ENCODE measurements at places on chromosomes 2 and 18.

DNA sequence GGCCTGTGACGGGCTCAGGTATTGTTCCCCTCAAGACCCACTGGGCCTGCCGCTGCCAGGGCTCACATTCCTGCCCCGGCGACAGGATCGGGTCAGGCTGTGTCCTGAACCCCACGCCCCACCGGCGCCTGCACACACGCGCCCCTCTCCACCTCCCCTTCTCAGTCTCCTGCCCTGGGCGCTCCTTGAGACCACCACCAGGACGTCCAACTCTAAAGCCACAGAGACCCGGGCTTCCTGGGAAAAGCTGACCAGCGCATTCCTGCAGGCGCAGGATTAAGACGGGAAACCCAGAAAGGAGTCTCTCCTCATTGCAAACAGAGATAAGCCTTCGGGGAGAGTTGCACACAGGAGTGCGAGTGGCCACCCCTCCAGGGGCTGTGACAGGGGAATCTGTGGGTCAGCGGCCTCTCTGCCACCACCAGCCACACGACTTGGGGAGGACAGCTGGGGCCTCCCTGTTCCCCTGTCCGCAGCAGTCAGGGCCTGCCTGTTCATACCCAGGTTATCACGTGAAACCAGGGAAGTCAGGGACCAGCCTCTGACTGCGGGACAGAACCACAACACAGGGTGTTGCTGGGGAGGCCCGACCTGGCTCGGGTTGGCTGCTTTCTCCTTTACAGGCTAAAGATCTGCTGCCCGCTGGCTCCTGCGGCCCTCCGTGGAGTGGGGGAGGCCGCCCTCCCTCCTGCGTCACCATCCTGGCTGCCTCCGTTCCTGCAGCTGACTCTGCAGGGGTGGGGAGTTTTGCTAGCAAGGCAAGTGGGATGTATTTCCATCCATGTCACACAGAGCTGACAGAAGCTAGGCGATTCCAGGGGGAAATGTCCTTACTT, 88.8 kb downstream of the ZCCHC2 start:
- DNase-seq, result no peak

DNA sequence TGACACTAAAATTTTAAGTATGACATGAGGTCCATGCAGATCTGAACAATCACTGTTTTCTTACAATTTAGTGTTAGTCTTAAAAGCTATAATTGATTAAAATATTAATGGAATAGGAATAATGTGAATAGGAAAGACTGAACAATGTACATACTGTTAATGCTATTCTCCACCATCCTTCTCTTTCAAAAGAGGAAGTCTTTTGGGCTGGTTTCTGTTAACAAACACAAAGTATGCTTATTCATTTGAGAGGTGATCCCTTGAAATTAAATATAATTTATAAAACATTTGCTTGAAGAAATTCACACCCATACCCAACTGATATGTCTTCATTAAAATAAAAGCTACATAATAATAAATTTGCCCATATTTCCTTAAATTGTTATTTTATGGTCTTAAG, 2.3 kb downstream of the STPG4 start:
- no peak for DNase-seq

DNA sequence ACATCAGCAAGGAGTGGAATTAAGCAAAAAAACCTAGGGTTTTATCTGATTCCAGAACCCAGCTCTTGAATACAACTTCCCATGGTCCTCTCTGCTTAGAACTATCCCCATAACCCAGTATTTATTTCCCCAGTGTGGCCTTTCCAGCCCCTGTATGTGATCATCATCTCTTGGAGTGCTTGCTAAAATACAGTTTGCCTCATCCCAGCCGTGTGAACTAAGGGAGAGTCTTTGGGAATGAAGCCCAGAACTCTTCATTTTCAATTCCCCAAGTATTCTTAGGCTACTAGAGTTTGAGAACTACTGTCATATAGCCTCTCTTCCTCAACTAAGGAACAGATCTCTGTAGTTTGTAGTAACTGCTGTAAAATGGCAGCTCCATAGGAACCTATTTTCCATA, 173.1 kb downstream of the LCLAT1 start:
- DNase-seq, result no peak

DNA sequence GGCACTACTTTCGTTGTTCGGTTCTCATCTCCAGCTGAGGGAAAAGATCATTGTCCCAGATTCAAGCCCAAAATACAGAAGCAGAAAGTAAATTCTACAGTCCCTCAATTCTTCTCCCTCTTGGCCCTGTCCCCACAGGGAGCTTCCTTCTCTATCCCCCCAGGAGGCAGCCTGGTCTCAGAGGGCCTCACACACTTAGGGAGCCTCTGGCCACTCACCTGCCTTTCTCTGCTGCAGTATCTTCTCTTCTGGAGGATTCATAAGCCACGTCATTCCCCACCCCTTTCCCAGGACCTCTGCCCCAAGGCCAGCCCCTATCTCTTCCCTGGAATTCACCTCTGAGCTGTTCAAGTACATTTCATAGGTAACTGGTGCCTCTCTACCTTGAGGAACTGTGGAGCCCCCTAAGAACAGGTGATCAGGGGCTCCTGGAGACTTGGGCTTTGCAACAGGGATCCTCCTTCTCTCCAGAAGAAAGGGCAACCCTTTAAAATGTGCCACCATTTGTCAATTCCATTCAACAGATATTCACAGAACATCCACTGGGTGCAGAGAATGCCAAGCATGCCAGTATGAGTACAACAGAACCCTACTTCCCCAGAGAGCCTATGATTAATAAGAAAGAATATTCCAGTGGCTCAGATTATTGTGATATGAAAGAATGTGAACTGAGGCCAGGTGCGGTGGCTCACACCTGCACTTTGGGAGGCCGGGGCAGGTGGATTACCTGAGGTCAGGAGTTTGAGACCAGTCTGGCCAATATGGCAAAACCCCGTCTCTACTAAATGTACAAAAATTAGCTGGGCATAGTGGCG, 72.9 kb downstream of the CIB4 start:
- no peak for DNase-seq

DNA sequence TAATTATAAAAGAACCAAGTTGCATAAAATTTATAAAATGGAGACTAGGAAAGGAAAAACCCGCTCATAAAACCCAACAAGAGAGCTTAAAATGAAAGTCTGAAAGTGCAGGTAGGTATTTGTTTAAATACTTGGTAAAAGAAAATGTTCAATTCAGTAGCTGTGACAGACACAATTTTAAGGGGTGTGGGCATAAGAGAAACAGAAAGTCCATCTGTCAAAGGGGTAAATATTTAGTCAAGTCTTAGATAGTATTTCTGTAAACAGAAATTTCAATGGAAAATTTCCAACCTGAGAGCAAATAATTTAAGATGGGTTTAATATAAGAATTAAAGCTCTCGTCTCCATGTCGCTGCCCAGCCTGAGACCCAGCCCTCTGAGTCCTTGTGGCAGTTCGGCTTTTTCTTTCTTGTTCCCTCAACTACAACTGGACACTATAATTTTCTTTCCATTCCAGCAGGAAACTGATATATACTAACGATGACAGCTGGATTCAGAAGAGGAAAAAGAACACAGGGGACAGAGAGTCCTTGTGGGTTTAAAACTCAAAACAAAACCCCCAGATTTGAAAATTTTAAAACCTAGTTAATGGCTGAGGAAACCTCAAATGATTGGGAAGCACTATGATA, 88.0 kb upstream of the ZFP36L2 start:
- DNase-seq, result no peak

GRCh38 chr18:8264861-8265411, 344.3 kb upstream of the RAB12 start:
- no peak for DNase-seq

DNA sequence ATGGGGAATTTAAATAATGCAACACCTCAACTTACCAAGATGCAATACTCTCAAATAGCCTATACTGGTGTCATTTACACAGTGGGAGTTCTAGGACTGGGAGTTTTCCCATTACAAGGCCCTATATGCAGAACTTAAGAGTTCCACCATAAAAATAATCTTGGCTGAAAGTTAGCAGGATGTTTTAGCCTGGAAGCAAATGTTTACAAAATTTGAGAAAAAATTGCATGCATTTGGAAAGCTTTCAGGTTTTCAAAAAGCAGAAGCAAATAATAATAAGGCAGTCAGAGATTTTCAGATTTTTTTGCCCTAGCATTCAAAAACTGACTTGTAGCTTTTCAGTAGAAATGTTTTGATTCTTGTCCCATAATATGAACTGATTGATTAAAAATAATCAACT, 397.3 kb downstream of the ARHGAP15 start:
- no peak for DNase-seq

- DNase-seq, result no peak
These were observed 24.5 kb downstream of the TYMS start for GRCh38 chr18:681985-682384.

GRCh38 chr2:207254591-207255464, 89.1 kb upstream of the KLF7 start:
- DNase-seq, result no peak

DNA sequence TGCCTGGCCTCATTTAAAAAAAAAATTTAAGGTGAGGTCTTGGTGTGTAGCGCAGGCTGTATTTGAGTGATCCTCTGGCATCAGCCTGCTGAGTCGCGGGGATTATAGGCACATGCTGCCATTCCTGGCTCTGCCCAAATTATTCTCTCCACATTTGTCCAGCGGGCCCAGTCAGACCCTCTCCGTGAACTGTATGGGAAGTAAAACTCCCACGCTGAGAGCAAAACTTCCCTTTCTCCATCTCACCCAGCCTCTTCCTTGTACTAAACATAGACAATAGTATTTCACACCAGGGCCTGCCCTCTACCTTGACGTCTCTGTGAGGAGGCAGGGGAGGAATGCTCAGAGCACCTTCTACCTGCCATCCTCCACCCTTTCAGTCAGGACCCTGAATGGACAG, 37.0 kb downstream of the EIF4E2 start:
- DNase-seq, result no peak

DNA sequence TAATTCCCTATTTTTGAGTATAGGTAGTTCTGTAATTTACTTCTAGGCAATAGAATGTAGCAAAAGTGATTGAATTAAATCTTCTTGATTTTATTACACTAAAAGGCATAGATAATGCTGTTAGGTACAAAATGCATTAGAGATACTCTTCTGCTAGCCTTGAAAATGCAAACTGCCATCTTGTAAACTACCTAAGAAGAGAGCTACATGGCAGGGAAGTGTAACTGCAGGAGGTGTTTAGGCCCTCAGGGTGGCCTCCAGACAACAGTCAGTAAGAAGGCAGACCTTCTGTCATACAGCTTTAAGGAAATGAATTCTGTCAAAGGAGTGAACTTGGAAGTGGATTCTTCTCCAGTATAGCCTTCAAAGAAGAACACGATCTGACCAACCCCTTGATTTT, 1396.8 kb upstream of the SLC39A10 start:
- DNase-seq, result no peak

DNA sequence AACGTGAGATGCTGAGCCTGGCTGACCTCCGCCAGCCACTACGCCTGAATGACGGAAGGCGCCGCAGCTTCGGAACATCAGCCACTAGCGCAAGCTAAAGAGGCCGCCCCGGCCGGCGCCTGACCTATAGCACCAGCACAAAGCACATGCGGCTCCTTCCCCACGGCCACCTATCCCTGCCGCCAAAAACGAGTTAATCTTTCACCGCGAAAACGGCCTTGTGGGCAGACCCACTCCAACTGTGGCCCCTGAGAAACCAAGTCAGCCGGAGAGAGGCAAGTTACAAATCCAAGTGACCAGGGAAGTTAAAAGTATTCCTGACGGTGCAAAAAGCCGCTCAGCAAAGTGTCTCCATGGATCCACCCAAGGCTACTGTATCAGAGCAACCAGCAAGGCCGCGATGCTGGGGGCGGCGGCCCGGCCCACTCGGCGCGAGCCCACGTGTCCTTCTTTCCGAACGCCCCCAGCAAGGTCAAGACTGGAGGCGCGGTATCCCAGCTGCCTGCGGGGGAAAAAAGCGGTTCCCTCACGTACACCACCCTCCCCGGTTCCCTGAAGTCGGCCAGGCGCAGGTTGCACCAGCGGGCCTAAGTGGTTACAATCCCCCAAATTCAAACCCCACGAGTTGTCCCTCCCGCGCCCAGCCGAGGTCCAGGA, 575 bp downstream of the HSPD1 start:
- DNase-seq, result peak; percentile 57

GRCh38 chr18:49976795-49977560, 163.6 kb upstream of the ACAA2 start:
- DNase-seq, result no peak

DNA sequence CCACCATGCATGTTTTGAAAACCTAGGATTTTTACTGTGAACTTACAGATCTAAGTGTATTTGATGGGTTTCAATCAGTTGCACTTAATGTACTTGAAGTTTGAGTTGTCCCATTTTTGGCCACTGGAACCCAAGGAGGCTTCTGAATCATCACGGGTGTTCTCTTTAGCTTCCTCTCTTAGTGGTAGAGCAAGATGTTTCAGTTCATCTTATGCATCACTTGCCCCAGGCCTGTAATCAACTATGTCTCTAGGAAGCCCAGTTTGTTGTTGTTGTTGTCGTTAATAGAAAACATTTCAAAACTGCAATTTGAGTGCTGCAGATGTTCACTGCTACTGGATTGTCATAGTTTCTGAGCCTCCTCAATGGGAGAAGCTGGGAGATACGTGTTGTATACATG, 97.0 kb downstream of the FHOD3 start:
- no peak for DNase-seq

DNA sequence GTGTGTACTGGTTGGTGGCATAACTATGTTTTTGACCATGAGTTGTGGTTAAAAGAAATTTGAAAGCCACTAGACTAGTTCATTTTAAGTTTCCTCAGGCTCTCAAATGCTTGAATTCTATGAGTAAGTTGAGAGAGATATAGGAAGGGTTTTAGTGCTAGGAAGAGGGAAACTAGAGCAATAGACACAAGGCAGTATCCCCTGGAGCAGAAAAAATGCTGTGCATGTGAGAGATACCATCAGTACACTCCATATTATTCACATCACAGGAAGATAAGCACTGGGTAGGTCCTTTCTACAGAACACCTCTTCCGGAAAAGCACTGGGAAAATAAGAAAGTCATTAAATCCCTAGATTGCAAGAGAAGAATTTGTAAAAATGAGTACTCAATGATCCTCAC, 19.3 kb upstream of the DSG3 start:
- no peak for DNase-seq

DNA sequence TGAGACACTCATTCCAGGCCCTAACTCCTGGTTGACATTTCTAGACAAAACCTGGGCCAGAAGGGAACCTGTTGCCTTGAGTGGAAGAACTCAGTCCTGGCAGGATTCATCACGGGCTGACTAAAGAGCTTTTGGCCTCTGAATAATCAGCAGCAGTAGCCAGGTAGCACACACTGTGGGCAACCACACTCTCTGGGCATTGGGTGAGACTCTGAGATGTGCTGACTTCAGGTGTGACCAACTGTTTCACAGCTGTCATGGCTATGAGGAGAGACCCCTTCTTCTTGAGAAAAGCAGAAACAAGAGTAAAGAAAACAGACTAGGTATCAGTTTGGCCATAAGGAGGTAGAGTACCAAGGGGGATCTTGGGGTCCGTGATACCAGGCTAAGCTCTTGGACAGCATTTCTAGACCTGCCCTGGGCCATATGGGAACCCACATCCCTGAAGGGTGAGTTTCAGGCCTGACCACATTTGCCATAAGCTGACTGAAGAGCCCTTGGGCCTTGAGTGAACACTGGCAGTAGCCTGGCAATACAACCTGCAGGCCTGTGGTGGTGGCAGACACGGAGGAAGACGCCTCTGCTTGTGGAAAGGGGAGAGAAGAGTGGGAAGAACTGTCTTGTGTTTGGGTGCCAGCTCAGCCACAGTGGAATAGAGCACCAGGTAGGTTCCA, 230.9 kb downstream of the DLGAP1 start:
- DNase-seq, result no peak
